ENCODE measurements at places on chromosomes 12 and 14.

GRCh38 chr12:132133952-132134652, 10.0 kb downstream of the DDX51 start:
- DNase-seq: no peak

GRCh38 chr12:94889445-94890210, 113.9 kb downstream of the NDUFA12 start:
- no peak for DNase-seq

DNA sequence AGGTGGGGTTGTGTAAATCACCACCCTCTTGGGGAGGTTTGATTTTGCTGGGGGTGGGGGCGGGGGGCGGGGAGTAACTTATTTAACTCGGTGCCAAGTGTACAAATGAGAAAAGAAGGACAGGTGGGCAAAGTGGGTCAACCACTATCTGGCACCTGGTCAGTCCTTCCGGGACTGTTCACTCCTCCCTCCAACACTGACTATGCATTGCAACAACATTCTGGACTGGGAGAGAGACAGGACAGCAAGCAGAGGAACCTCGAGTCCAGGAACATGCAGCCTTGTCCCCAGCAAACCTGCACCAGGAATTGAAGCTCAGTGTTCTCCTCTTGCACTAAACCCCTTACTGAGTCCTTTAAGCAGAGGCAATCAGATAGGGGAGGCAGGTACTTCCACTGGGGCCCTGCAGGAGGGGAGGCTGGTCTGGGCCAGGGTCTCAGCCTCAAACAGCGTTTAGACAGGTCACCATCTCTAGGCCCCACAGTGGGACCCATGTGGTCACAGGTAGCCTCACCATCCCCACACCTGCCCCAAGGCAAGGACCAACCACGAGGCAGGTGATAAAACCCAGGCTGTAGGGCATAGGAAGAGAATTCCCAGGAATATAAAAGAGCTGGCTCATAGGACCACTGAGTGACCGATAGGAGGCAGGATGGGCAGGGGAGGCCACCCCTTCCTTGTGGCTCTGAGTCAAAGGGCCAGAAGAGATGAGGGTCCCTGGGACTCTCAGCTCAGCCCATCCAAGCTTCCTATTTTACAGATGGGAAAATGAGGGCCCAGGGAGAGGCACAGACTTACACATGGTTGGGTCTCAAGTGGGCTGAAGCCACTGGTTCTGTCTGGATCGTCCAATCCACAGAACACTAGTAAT, 9.8 kb downstream of the CCDC85C start:
- no peak for DNase-seq

DNA sequence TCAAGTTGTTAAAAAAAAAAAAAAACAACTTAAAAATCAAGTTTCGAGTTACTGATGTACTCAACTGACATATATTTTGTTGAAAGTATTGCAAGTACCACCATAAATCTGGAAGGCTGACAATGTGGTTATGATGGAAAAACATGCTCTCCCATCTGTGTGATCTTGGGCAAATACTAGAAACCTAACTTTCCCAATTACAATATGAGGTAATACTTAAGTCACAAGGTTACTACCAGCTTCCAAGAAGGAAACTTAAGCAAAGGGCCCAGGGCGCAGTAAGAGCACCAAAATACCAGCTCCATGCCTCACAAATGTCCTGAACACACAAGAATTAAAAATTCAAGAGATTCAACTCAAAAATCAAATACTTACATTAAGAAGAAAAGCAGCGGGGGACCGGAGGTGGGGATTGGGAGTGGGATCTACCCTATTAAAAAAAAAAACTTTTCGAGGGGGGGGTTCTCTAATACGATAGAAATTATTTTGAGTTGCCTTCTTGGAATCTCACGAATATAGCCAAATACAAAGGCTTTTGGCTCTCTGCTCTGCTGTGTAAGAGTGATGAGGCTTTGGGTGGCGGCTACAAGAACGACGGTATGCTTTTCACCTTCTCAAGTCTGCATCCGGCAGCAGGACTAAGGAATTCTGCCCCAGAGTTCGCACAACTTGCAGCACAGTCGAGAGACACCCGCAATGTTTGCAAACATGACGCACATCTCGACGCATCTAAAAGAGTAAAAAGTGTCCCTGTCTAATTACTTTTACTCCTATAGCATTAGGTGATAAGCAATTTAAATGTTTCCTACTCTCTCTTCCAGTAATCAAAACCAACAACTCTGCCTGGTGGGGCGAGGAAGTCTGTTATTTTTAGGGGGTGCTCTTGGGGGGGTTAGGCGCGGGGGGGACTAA, 1.1 kb downstream of the SAV1 start:
- DNase-seq: peak; percentile 91

GRCh38 chr14:64875350-64875749, 4.4 kb downstream of the SPTB start:
- DNase-seq: no peak

- no peak for DNase-seq
These were observed 156.0 kb downstream of the TMTC3 start for GRCh38 chr12:88298014-88298682.

DNA sequence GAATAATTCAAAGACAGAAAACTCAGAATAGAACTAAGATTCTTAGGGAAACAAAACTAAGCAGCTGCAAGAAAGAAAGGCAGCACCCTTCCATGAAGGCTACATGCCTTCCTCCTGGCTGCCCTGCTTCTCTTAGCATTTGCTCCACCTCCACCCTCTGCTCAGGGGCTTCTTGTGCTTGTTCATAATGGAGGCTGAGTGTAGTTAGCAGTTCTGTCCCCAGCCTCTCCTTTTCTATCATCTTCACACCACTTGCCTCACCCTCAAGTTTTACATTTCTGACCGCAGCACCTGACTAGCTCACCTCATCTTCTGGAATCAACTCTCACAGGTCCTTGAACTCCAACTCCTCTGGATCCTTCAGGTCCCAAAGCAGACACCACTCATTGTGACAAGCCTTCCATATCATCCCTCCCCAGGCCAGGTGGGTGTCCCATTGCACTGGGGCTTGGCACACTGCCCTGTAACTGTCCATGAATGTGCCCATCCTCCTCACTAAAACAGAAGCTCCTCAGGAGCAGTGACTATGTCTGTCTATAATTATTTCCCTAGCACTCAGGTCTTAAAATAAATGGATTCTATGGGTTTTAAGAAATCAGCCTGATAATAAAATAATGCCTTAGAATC, 139.1 kb downstream of the TMTC1 start:
- no peak for DNase-seq

- DNase-seq: no peak
These were observed 33.7 kb upstream of the KTN1 start for GRCh38 chr14:55546212-55546874.

- peak; percentile 27 for DNase-seq
These were observed 284.7 kb upstream of the PWP1 start for GRCh38 chr12:107400686-107401447.

DNA sequence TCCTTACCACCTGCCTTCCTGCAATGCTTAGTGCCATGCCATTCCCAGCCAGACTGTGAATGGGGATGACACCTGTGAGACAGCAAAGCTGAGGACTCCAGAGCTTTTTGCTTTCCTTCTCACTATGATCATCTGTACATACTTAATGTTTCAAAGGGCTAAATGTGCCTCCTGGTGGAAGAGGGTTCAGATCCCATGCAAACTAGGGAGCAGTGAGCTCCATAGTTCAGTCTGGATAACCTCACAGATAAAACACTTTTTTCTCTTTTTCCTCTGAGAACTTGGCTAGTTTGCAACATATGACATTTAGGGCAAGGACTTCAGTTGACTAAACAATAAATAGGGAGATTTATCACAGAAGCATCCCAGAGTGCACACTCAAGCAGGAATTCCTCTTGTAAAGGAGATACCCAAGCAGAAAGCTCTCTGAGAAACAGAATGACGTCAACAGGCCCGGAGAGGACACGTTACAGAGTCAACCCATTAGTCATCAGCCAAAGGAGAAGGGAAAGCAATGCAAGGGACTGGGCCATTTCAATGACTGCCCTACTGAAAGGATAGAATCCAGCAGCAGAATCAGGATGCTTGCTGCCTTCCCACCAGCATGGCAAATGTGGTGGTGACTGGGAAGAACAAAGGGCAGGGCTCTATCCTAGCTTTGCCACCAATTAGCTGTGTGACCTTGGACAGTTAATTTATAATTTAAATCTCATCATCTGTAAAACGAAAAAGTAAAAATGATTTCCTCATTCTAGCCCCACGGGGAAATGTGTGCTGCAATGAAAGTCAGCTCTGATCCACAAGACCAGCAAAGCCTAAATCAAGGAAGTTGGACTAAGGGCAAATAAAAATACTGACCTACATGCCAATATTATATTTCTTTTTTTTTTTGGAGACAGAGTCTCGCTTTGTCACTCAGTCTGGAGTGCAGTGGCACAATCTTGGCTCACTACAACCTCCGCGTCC, 80.8 kb upstream of the ACTN1 start:
- peak; percentile 93 for DNase-seq

GRCh38 chr14:101979666-101980065, 15.3 kb downstream of the DYNC1H1 start:
- peak; percentile 26 for DNase-seq

DNA sequence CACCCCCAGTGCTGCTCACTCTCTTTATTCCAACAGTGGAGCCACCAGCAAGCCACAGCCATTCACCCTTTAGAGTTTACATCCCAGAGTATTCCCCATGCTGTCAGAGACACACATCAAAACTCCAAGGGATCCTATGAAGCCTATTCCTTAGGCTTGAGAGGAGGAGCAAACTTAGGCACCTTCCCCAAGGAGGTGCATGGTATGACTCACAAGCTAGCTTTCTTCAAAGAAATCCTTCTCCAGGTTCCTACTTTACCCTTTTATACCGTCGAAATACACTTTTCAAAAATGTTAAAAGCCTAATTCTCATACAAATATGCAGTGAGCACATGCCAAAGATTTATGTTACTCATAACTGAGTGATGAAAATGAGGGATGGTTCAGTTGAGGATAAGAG, 175.4 kb downstream of the ETNK1 start:
- no peak for DNase-seq

DNA sequence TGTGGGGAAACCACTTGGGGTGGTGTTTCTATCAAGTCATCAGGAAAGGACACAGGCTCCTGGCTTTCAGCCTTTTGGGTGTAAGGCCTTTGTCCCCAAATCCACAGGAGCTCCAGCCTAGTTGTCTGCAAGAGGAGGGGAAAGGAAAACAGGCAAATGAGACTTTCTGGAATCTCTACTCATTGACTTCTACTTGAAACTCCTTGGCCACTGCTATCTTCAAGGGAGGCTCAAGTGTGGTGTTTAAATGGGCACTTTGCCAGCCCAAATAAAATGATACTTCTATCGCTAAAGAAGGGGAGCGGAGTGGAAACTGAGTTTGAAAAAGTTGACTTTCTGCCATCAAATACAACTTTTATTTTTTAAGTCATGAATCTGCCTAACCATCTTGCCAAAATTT, 445.9 kb upstream of the RGS6 start:
- peak; percentile 44 for DNase-seq

GRCh38 chr14:104404922-104405321, 174.6 kb upstream of the C14orf180 start:
- no peak for DNase-seq

- peak; percentile 21 for DNase-seq
These were observed 34.6 kb upstream of the TMX1 start for GRCh38 chr14:51205486-51205885.

GRCh38 chr12:15592934-15593333, 196.3 kb downstream of the EPS8 start:
- DNase-seq: peak; percentile 31

GRCh38 chr14:36430169-36430568, 89.9 kb downstream of the NKX2-1 start:
- no peak for DNase-seq

DNA sequence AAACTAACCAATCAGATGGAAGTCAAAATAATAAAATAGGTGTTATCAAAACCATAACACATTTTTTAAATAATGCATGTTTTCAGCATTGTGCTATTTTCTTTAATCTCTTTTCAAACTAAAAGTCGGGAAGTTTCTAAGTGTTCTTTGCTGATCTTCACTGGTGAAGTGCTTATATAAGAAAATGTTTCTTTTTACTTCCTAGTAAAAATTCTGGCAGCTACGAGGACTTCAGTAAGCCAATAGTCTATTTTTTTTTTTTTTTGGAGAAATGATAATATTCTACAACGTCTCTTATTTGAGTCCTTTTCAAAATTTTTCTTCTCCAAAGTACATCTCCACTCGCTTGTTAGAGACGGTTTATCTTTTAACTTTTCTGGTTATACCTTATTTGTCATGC, 448.0 kb downstream of the SLC6A15 start:
- DNase-seq: no peak

GRCh38 chr14:66140213-66140918, 345.8 kb upstream of the CCDC196 start:
- DNase-seq: no peak

DNA sequence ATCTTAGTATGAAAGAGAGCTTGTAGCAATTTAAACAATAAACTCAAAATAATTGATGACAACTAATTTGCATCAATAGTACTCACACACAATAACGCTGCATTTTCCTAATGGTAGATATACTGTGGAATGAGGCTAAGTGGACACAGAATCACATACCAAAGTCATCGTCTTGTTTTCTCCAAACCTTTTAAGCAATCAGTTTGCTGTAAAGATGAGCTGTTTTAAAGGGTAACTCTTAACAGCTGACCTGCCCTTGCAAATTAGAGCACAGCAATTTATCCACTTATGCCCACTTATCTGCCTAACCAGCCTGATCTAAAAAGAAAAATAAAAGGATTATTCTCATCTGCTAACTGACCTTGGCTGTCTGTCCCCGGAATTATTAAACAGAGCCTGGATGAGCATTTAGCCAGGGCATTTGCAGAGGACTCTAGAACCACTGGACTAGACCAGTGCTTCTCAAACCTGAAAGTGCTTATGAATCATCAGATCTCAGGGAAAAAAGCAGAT, 174.3 kb upstream of the BCL2L14 start:
- DNase-seq: no peak

DNA sequence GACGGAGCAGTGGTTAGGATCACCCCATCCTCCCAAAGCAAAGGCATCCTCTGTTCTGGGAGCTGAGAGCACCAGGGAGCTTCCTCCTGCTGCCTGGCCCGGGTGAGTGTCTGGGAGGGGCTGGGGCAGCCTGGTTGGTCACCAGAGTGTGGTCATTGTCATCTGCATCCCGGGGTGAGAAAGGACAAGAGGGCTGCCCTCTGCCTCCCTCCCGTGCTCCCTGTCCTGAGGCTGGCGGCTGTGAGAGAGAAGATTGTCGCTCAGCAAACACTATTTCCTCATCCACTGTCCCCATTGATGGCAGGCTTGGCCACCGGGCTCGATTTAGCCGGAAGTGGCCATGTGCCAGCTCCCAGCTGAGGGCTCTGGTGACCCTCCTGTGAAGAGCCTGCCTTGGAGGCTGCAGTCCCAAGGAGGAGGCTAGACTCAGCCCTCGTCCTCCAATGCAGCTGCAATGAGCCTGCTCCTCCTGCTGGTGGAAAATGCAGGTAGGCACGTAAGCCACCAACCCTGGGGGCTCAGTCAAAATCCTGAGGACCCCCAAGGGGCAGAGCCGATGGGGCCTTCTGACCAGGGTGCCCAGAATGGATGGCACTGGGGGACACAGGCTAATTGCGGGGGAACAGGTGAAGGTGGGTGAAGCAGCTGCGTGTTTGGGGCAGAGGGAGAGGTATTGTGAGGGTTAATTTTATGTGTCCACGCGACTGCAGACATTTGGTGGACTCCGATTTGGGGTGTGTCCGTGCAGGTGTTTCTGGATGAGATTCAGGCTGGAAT, 155.7 kb downstream of the KIF26A start:
- no peak for DNase-seq

Measured in fibroblast of lung (primary cell).